ENCODE measurements at places on chromosomes 11 and 22. TPM values are rescaled to one million over a fixed set of nuclear protein-coding genes. Genes with fewer than 3 reads are reported as not detected.

CALCA gene
- total RNA-seq, result not detected

MPPED2 gene
- 4.6 TPM for total RNA-seq

WNT11 gene
- 35.0 TPM for total RNA-seq

ANGPTL5 gene
- 0.24 TPM for total RNA-seq

KRTAP5-1 gene
- total RNA-seq, result not detected

IGSF9B gene
- total RNA-seq, result 0.17 TPM

EXPH5 gene
- total RNA-seq, result 3.7 TPM

LSP1 gene
- total RNA-seq, result 301 TPM
